Osteoblast (primary cell): ENCODE measurements at places on chromosomes 13 and 19. TPM values are rescaled to one million over a fixed set of nuclear protein-coding genes. Genes with fewer than 3 reads are reported as not detected.

DNA sequence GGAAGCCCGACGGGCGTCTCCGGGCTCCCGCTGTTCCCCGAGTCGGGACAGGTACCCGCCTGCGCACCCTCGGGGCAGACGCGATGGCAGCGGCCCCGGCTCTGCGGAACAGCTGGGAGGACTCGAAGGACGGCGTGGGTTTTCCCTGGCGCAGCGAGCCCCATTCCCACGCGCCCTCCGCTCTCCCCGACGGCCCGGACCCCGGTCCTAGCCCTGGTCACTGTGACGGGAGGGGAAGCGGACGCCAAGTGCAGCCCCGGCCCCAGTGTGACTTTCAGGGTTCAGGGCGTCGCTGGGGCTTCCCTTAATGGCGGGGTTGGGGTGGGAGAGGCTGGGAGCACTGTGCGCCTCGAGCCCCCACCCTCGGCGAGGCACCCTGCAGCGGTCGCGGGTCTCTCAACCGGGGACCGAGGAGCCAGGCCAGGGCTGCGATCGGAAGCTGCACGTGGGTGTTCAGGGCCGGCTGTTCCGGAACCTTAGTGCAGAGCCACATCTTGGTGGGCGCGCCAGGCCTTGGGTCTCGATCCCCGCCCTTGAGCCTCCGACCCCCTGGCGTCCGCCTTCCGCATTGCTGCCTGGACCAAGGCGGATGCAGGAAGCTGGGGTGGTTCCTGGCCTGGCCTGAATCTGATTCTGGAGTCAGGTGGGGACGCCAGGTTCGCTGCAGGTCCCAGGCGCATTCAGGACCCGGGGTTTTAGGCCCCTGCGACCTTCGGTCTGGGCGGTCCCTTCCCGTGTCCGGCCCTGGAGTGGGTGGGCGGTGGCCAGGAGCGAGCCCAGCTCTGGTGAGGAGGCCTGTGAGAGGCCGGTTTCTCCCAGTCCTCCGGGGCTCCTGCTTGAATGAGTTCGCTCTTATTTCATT is 3.5 kb downstream of the LGALS7B start:
- peak; percentile 79 for DNase-seq

Gene ZNF417
- total RNA-seq, result 20.6 TPM in 2 replicates

DNA sequence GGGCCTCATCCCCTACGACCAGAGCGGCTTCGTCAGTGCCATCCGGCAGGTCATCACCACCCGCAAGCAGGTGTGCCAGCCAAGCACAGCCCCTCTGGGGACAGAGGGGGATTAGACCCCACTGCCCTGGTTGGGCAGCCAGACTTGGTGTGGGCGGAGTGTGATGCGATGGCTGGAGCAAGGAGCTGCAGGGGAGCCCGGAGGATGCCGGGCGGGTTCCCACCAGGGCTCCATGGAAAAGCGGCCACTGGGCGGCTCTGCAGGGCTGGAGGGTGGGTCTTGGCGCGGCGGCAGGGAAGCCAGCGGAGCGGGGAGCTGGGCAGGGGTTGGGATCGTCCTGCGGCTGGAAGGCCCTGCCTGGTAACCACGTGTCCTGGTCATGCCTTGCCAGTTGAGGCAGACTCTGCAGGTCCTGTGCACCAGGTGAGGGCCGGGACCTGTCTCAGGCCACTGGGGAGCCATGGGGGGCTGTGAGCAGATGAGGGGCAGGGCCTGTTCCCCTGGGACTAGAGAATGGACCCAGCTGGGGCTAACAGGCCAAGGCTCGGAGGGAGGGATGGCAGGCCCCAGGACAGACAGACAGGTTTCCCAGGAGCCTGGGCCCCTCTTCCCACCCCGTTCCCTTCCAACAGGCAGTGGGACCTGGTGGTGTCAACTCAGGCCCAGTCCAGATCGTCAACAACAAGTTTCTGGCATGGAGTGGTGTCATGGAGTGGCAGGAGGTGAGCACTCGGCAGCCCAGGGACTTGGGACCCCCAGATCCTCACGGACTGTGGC is 6.3 kb downstream of the PTOV1 start:
- no peak for DNase-seq

DNA sequence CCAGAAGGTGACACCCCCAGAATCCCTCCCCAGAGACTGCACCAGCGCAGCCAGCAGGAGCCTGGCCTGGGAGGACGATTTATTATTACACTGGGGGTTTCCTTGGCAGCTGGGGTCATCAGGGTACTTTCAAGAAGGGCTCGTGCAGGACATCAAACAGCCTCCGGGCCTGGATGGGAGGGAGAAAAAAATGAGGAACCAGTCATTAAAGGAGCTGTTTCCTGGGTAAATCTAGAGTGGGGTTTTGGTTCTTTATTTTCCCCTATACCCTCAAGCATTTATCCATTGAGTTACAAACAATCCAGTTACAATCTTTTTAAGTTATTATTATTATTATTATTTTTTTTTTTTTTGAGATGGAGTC is 3.1 kb downstream of the POLR1G start:
- DNase-seq, result no peak

Gene PTPRH
- total RNA-seq, result 0.88 and 1.1 TPM in 2 replicates

- peak; percentile 67 for DNase-seq
Observed at GRCh38 chr19:49788857-49789256, 22.1 kb downstream of the AP2A1 start.

- DNase-seq, result no peak
Observed at GRCh38 chr19:55270172-55270942, 9.6 kb downstream of the HSPBP1 start.

DNA sequence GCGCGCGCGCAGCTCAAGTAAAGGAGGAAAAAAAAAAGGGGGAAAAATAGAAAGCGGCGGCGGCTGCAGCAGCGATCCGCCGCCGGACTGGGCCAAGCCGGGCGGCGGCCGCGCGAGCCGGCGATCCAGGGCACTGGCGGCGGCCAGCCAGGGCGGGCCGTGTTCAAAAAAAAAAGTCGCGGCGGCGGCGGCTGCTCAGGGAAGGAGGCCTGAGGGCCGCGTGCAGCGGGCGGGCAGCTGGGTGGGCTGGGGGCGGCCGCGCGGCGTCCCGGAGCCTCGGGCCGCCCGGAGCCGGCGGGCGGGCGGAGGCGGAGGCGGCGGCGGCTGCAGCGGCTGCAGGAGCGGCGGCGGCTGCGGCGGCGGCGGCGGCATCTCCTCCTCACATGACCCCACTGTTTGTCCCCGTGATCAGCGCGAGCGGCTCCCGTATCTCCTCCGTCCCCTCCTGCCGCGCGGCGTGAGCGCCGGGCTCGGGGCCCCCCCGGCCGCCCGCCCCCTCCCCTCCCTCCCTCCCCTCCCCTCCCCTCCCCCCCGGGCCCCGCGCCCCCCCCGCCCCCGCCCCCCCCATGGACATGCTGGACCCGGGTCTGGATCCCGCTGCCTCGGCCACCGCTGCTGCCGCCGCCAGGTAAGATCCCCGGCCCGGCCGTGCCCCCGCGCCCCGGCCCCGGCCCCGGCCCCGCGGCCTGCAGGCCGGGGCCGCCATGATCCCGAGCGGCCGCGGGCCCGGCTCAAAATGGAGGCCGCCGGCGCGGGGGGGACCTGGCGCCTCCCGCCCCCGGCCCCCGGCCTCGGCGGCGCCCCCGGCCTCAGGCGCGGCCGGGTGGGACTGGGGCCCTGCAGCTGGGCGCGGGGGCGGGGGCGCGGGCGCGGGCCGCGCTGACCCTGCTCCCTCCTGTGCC is at the start of gene USF2:
Gene USF2 (plus strand): TSS at position 427 of the 902 bp plus-strand sequence. CDS start 140 bp downstream, at position 567.
- DNase-seq, result peak; percentile 96

GRCh38 chr13:75506018-75506417 is 24.0 kb upstream of the TBC1D4 start:
- no peak for DNase-seq

- DNase-seq, result no peak
Observed at GRCh38 chr13:51524312-51524711, 60.0 kb upstream of the WDFY2 start.

- DNase-seq, result no peak
Observed at GRCh38 chr19:1085676-1086442, 9.3 kb downstream of the POLR2E start.

DNA sequence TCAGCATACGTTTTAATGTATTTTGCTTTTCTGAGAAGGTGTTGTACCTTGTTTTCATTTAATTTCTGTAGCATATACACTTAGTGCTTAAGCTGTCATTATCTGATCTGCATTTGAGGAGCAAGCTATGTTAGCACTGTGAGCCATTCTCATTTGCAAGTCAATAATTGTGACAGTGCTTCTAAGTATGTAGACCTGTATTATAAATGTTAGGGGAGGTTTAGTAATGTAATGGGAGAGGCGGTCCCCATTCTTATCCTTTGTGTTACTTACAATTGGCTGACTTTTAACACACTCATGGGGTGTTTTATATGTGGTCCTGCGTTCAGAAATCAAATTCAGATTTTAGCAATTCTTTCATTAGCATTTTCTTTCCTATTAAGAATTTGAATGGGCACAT is 90.2 kb downstream of the GPC6 start:
- no peak for DNase-seq

- DNase-seq, result no peak
Observed at GRCh38 chr13:83890358-83890757, 8.1 kb upstream of the SLITRK1 start.

- peak; percentile 83 for DNase-seq
Observed at GRCh38 chr19:13985771-13986347, 20.3 kb downstream of the RFX1 start.

DNA sequence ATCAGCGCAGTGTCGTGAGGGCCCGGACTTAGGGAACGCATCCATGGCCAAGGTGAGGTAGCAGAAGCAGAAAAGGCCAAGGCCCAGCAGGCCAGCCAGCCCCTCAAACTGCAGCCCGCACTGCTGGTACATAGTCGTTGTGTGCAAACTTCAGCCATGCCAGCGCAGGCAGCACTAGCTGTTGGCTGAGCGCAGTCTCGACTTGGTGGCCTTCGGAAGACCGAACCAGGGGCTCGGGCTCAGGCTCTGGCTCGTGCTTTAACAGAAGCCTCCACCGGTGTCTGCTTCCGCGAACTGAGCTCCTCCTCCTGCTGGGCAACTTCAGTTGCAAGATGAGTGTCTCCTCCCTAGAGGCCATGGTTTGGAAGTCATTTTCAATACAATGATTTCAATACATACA is 157.5 kb downstream of the DNAJC15 start:
- DNase-seq, result no peak

DNA sequence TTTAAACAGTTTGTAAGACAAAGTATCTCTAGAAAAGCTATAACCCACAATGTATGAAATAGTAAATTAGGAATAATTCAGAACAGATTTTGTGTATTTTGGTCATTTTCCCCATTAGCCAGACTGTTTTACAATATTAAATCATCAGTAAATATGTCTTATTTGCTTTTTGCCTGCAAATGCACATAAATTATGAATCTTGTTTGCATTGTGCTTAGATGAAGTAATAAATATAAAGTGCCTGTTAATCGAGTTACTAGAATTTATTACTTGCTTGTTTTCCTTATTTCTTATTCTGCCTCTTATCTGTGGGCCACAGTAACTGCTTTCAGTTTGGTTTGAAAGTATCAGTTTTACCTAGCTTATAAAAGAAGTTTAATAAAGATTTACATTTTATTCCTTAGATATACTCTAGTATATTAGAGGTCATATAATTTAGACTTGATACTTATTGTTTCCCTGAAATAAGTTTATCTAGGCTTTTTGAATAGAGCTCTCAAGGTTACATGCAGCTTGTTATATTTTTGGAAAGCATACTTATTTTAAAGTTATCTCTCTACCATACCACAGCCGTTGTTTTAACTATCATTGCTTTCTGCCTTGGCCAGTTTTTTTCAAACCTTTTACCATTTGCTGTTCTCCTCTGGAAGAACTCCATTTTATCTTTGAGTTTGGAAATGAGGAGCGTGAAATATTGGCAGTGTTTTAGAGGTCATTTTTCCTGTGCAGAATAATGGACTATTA is 238.0 kb downstream of the NBEA start:
- DNase-seq, result no peak

DNA sequence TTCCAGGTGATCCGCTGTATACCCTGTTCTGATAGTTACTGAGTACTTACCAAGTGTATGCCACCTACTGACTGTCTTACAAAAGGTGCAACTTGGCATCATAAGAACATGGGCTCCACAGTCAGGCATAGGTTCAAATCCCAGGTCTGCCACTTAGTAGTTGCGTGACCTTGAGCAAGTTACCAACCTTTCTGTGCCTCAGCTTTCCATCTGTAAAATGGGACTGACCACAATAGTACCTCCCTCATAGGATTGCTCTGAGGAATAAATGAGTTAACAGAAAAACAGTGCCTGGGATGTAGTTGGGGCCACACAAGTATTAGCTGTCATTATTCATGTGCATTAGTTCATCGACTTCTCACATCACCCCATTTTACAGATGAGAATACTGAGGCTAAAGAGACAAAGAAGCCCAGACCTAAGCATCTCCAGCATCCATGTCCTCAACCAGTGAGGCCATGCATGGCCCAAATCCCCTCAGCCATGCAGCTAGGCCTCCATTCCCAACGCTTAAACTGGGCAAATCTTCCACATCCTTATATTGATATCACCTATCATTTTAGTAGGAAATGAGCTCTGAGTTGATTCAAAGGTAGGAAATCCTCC is 51.3 kb upstream of the UBE2L5 start:
- no peak for DNase-seq

Gene NLRP4
- not detected in 2 replicates for total RNA-seq

DNA sequence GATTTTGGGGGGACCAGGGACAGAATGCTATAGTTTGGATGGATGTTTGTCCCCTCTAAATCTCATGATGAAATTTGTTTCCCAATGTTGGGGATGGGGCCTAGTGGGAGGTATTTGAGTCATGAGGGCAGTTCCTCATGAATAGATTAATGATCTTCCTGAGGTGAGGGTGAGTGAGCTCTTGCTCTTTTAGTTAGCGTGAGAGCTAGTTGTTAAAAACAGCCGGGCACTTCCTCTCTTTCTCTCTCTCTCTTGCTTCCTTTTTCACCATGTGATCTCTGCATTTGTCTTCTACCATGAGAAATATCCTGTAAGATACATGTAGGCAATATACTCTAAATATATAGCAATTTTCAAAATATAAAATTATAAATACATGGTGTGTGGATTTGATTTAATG is 290.8 kb upstream of the PCDH9 start:
- DNase-seq, result no peak

Gene ZNF541
- total RNA-seq, result under 0.01 TPM in 2 replicates

DNA sequence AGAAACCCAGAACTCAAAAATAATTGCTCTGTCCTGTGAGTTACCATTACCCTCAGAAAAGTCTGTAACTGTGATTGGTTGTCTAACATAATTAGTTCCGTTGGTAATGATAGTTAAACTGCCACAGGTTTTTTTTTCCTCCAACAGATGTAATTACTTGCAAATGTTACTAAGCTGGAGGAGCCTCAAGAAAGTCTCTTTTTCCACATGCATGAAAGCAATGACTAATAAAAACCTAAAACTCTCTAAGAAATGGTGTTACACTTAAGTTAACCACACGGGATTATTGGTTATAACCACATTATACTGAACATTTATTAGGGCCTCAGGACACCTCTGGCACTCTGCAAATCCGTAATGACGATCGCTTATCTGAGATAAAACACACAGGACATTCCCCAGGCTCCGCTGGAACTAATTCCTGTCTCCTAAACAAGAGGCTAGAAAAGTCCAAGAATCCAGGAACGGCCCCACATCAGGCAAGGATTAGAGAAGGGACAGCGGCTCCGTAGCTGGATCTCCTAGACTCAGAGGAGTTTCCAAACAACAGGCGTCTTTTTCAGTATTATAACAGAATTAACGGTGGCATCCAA is 753 bp downstream of the ZNF235 start:
- DNase-seq, result peak; percentile 44

GRCh38 chr13:101736566-101736965 is 284.1 kb downstream of the ITGBL1 start:
- peak; percentile 71 for DNase-seq
